ENCODE measurements at places on chromosomes 7 and 10. TPM values are rescaled to one million over a fixed set of nuclear protein-coding genes. Genes with fewer than 3 reads are reported as not detected.

Gene DNAJC12
- 10.2 TPM for total RNA-seq

Gene APBB1IP
- 2.8 TPM for total RNA-seq

Gene PDE6C
- not detected for total RNA-seq

Gene ADIRF
- total RNA-seq = 91.2 TPM

Gene ADRA2A
- 14.3 TPM for total RNA-seq

Gene TPST1
- total RNA-seq = 3.6 TPM

Gene AKR1D1
- not detected for total RNA-seq

Gene CALML5
- not detected for total RNA-seq

Gene PILRA
- 3.1 TPM for total RNA-seq

Gene NME8
- total RNA-seq = not detected

Gene HSPA12A
- 6.2 TPM for total RNA-seq

Gene BAIAP2L1
- total RNA-seq = 66.2 TPM

Gene STK32C
- total RNA-seq = 9.2 TPM

Gene ZNF736
- 7.9 TPM for total RNA-seq

Gene TRIM74
- total RNA-seq = 0.72 TPM

Gene HOXA6
- total RNA-seq = 10.9 TPM

Gene STEAP4
- 3.5 TPM for total RNA-seq

Gene SLC29A3
- 6.5 TPM for total RNA-seq

Gene AKR1C1
- 4.3 TPM for total RNA-seq

Gene MOGAT3
- total RNA-seq = 47.7 TPM

Gene RBM33
- total RNA-seq = 60.2 TPM

Gene MAGI2
- total RNA-seq = 1.1 TPM

Gene SPDYE2
- total RNA-seq = not detected

Gene RET
- total RNA-seq = 1.9 TPM

Gene FRMD4A
- 10.2 TPM for total RNA-seq

Gene HOGA1
- total RNA-seq = not detected

Gene FAM53B
- total RNA-seq = 43.3 TPM

Gene GHRHR
- total RNA-seq = not detected

Gene TMEM273
- total RNA-seq = 5.1 TPM

Gene ZYX
- total RNA-seq = 54.9 TPM

Gene GNAT3
- total RNA-seq = not detected

Gene CYP2C9
- total RNA-seq = 4.0 TPM

Gene KIF5B
- total RNA-seq = 119 TPM

Gene COBL
- total RNA-seq = 49.2 TPM

Gene CALML3
- total RNA-seq = 0.11 TPM

Gene TAF3
- total RNA-seq = 6.3 TPM

Gene HABP2
- total RNA-seq = 0.79 TPM

Gene HOXA1
- total RNA-seq = 2.0 TPM

Gene PTF1A
- not detected for total RNA-seq

Data from colonic mucosa (tissue), 4 donors.